ENCODE measurements at places on chromosomes 3 and 15. TPM values are rescaled to one million over a fixed set of nuclear protein-coding genes. Genes with fewer than 3 reads are reported as not detected.

The TMCO5A gene
- not detected for total RNA-seq

The JMJD7 gene
- 15.7 TPM for total RNA-seq

DNA sequence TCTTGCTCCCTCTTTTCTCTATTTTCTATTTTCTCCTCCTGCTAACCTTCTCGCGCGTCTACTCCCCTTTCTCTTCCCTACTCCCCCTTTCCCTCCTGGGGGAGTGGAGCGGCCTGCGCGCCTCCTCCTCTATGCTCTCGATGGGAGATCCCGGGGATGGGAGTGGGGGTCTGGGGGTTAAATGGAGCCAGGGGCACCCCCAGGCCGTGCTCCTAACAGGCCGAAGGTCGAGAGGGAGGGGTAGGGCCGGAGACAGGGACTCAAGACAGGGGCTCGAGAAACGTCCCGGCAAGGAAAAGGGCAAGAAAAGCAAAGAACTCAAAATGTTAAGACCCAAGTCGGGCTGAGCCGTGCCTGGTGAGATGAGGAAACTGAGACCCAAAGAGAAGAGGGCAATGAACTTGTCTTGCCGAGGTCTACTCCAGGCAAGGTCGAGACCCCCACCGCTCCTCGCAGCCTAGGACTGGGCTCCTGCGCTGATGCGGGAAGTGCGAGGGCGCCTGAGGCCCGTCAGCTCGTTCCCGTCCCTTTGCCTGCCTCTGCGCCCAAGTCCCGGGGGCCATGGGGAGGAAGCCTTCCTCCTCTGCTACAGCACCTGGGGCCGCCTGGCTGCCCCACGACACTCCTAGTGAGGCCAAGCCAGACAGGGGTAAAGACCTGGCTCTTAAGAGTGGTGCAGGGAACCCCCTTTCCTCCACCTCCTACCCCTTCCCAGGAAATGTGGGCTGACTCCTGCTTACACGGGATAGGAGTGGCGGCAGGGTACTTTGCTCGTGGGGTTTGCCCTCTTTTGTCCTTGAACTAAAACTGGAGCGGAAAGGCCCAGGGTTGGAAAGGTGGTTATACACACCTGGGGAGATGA is 770 bp upstream of the MEGF11 start:
- DNase-seq: no peak
- peaks cover 15% of the 10 kb centered on the region for H3K4me1 ChIP-seq
- no peak overlapping the region for H3K4me3 ChIP-seq
- peaks cover 20% of the 10 kb centered on the region for H3K27me3 ChIP-seq
- no peaks in the 10 kb centered on the region for H3K36me3 ChIP-seq

GRCh38 chr3:194647747-194648146 is 14.5 kb upstream of the TMEM44 start:
- no peaks in the 10 kb centered on the region for H3K4me1 ChIP-seq
- no peaks in the 10 kb centered on the region for H3K27me3 ChIP-seq
- H3K36me3 ChIP-seq: peaks cover 73% of the 10 kb centered on the region
- no peak overlapping the region for H3K4me3 ChIP-seq
- no peak for DNase-seq

DNA sequence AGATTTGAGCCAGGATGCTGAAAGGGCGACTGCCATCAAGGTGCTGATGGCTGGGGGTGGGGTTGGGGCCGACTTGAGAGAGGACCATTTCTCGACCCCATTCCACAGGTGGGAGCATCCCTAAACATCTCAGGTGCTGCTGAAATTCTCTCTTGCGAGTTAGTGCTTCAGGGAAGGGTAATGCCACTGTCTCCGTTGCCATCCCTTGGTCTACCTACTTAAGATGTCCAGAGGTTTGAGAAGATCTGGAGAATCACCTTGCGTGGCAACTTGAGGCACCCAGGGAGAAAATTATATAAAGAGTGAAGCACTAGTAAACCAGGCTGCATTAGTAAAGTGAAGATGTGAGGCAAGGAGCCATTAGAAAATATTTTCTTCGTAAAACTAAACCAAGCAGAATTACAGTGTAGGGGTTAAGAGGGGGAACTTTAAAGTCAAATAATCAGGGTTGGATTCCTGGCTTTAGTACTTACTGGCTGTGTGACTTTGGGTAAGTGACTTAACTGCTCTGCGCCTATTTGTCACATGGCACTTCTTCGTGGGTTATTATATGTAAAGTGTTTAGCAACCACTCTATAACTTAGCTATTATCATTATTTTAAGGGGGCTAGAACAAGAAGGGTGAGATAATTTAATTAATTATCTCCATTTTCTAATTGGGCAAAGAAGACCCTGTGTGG is 662 bp upstream of the RFTN1 start:
- no peaks in the 10 kb centered on the region for H3K36me3 ChIP-seq
- no peak overlapping the region for H3K27ac ChIP-seq
- DNase-seq: no peak
- no peaks in the 10 kb centered on the region for H3K4me1 ChIP-seq
- no peak overlapping the region for H3K4me3 ChIP-seq

- H3K4me3 ChIP-seq: no peak overlapping the region
- H3K36me3 ChIP-seq: no peaks in the 10 kb centered on the region
- DNase-seq: no peak
- no peak overlapping the region for H3K27ac ChIP-seq
- H3K4me1 ChIP-seq: no peaks in the 10 kb centered on the region
- H3K27me3 ChIP-seq: no peaks in the 10 kb centered on the region
These were observed 218.3 kb upstream of the SOX2 start for GRCh38 chr3:181493423-181493822.

DNA sequence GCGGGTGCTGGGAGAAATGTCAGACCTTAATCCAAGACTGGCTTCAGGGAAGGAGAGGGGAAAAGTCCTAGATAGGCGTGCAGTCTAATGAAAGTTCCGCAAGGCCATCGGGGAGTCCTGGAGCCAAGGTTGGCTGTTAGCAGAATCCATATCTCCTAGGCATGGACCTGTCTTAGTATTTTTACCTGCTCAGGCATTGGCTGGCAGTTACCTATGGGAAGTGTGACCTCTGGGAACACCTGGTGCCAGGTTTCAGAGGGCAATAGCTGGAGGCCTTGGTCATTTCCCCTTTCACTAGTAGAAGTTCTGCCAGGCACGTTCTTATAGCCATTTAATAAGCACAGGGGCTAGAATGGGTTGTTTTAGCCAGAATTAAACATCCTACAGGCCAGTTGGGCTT is 330.8 kb upstream of the SEMA6D start:
- H3K4me1 ChIP-seq: no peaks in the 10 kb centered on the region
- no peak overlapping the region for H3K4me3 ChIP-seq
- no peaks in the 10 kb centered on the region for H3K27me3 ChIP-seq
